Transverse colon (tissue), 4 donors: ENCODE measurements at places on chromosomes 1 and 21.

DNA sequence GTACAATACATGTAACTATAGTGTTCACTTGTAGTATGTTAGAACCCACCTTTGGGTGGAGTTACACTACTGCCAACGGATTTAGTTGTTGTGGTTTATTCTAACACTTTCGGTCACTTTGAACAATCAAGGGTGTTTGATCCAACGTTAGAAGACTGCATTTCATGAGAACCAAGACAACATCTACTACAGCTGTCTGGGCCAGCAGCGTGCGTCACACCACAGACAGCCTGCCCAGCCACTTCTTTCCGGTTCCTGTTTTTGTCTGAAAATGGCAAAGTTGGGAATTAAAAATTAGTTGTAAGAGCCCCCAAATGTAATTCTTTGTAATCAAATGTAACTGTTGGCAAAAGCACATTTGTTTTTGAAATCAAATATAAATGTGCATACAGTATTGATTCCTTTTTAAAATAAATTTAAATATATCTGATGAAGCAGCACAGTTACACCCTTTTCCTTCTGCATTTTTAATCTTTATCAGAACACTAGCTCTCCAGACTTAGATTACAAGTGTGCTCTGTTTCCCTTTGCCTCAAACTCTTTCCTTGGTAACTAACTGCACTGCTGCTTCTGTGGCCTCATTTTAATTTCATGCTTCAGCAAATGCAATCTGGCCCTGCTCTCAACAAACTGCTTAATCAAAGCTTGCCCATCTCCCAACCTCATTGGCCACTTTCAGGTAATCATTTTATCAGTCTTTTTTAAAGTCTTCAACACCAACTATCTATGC, 86.6 kb upstream of the DPH5 start:
- DNase-seq, result peak; percentile 40

DNA sequence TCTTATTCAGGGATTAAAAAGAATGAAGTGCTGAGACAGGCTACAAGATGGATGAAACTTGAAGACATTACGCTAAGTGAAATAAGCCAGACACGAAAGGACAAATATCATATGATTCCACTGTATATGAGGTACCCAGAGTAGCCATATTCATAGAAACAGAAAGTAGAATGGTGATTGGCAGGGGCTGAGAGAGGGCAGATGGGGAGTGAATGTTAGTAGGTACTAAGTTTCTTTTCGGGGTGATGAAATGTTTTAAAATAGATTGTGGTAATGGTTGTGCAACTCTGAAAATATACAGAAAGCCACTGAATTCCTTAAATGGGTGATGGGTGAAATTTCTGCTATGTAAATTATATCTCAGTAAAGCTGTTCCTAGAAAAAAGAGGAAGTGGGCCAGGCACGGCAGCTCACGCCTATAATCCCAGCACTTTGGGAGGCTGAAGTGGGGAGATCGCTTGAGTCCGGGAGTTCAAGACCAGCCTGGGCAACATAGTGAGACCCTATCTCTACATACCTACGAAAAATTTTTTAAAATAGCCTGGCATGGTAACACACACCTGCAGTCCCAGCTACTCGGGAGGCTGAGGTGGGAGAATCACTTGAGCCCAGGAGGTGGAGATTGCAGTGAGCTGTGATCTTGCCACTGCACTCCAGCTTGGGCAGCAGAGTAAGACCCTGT, 15.9 kb downstream of the SLC27A3 start:
- peak; percentile 56 for DNase-seq

DNA sequence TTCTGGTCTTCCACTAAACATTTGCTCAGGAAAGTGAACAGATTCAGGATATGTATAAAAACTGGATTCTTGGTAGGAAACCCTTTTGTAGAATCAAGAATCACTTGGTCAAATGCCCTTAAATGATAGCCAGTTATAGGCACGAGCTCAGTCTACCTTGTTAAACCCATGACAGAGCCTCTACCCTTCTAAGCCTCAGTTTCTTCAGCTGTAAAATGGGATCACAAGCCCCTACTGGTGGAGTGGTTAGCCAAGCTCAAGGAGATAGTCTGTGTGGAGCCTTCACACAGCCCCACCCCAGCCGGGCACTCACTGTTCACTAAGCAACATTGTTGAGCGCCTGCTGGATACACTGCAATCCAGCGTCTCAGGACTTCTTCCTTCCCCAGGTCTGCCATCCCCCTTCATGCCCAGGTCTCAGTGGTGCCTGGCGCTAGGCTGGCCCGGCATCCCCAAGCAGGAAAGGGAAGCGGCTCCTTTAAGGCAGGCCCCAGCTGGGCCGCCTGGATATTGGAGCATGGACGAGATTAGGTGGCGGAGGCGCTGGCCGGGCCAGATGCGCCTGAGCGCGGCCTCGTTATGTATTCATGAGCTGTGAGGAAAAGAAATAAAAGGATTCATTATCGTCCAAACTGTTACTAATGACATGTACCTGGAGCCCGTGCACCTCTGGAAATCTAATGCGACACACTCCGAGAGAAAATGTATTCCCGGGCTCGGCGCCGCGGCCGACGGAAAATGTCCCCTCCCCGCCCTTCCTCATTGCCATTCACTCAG, 75.6 kb downstream of the TAS1R2 start:
- DNase-seq, result no peak

DNA sequence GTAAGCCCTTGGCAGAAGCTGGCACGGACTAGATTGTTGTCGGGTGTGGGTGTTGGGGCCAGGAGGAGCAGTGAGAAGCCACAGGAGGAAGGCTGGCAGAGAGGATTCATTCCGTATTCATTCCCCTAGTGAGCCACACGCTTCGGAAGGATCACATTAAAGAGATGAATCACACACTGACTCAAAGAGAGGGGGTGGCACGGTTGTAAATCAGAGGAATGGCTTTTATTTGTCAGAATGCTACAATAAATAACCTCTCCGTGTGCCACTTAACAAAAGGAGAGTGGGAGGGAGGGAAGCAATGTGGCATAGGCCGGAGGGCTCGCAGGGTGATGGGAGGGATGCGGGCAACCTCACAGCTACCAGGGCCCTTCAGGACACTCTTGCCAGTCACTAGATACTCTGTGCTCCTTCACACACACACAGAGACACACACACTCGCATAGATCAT, 135.5 kb downstream of the HIVEP3 start:
- no peak for DNase-seq

- DNase-seq, result no peak
Observed at GRCh38 chr1:7474786-7475502, 296.2 kb upstream of the VAMP3 start.
